ENCODE measurements at places on chromosomes 16 and 17.

- DNase-seq = no peak
These were observed 72.0 kb downstream of the STXBP4 start for GRCh38 chr17:55040611-55041010.

- DNase-seq = peak; percentile 33
These were observed 36.6 kb upstream of the TMEM132E start for GRCh38 chr17:34542700-34543336.

DNA sequence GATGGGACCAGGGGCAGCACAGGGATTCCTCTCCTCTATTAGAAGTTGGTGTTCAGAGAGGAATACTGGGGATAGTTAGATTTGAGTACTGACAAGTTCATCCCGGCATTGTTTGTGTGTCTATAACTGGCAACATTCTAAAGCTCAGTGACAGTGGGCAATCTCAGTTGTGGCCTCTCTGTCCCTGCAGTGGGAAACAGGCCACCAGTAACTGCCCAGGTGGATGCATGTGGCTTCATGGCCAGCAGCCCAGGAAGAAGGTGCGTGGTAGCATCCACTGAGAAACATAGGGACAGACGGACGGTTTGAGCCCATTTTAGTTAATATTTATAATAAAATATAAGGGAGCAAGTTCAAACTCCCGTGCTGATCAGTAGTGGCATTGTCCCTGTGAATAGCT lies 51.5 kb downstream of the B9D1 start:
- DNase-seq = no peak

DNA sequence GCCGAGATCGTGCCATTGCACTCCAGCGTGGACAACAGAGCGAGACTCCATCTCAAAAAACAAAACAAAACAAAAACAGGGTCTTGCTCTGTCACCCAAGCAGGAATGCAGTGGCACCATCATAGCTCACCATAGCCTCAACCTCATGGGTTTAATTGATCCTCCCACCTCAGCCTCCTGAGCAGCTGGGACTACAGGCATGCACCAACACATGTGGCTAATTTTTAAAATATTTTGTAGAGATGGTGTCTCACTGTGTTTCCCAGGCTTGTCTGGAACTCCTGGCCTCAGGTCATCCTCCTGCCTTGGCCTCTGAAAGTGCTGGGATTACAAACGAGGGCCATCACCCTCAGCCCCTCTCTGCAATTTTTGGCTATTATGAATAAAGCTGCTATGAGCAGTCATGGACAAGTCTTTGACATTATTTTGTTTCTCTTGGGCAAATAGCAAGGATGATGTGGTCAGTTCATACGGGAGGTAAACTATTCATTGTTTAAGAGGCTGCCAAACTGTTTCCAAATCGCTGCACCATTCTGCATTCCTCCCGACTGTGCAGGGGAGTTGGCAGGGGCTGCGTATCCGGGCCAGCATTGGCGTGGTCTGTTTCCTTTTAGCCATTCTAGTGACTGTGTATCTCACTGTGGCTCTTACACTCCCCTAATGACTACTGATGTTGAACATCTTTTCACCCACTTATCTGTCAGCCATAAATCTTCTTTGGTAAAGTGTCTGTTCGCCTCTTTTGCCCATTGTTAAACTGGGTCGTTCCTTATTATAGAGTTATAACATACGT lies 21.1 kb downstream of the EIF4A3 start:
- DNase-seq = no peak

DNA sequence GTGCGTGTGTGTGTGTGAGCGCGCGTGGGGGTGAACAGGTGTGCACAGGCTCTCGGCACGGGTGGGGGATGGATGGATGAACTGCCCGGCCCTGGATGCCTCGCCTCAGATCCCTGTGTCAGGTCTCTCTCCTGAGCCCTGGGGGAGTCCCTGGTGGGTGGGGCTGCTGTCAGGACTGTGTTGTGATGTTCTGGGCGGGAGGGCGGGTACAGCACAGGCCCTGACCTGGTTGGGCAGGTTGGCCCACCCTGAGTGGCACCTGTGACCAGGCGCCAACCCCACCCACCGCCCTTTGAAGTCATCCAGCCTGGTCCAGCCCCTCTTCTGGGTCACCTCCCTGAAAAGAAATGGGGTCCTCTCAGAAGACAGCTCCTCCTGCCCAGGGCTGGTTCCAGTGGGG lies 41.6 kb upstream of the TAC4 start:
- DNase-seq = no peak

DNA sequence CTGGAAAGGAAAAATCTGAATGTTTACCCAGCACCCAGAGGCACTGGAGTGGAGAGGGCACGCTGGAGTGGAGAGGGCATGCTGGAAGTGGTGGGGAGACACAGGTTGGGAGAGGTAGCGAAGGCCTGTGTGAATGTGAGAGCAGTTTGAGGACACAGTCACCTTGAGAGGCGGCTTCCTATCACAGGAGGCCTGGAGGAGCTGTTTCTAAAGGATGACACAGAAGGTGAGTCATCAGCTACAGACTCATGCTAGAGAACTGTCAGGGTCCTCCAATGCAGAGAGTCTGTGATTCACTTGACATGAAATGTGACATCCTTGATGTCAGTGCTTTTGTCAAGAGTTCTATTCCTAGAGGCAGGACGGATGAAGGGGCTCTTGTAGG lies 13.8 kb downstream of the CTRL start:
- DNase-seq = peak; percentile 39

- DNase-seq = no peak
These were observed 9.5 kb downstream of the ZNF771 start for GRCh38 chr16:30416624-30417528.

DNA sequence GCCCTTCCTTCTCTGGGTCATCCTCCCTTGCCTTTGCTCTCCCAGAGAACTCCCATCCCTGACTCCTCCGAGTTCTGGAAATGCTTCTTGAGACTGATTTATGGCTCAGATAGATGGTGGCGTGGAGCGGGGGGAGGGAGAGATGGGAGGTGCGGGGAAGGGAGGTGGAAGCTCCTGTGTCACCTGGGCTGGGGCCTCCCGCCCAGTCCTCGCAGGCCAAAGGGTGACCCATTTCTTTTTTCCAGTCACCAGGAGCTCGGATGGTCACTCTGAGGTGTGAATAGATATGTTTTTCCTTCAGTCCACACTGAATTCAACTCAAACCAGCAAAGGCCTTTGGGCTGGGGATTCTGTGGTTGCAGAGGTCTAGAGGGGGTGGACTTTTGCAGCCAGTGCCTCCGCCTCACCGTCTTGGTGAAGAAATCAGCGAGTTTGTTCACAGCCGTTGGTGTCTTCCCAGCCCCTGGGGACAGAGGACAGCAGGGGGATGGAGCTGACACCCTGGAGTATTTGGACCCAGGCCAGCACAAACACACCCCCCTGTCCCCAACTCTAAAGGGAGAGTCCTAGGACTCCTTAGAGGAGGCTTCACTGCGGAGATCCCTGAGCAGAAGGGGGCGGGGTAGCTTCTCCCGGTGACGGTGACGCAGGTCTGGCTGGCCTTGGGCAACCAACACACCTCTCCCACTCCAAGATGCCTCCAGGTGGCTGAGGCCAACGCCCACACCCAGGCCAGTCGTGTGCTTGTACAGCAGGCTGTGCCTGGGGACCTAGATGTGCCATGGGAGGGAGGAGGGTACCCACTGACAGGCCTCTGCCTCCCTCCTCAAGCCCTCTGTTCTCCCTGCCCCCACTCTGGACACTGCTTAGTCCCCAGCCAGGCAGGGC lies 80.6 kb downstream of the AMFR start:
- no peak for DNase-seq

GRCh38 chr16:80752541-80752940 lies 51.9 kb downstream of the CDYL2 start:
- DNase-seq = no peak

DNA sequence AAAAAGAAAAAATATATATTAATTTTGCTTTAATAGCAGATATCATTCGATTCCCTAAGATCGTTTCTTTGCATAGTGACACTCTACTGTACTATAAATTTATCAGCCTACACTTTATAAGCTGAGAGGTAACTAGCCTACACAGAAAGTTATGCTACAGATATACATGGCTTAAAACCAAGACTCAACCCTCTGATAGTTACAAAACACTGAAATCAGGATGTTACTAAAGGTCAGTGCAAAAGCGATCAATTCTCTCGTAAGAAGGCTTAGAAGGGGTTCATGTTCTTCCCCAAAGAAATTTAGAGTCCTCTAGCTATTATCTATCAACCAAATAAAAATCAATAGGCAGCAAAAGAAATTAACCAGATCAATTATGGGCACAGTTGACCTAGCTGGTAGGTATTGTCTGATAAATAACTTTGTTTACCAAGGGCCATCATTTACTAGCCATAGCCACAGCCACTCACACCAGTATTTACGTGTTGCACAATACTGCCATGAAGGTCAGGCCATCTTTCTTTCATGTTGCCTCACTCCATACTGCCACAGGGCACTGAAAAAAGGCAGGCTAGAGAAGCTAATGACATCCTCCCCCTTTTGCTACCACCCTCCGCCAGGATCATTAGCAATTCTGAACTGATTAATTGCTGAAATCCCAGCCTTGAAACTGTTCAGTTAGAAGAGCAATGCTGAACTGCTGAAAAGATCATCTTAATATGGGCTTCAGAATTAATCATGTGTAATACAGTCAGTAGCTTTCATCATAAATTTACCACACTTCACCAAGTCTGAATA lies 43.7 kb downstream of the RND2 start:
- DNase-seq = no peak

GRCh38 chr16:81480606-81481206 lies 36.1 kb downstream of the CMIP start:
- DNase-seq = no peak

GRCh38 chr16:64269756-64270155 lies 852.1 kb downstream of the CDH11 start:
- no peak for DNase-seq

DNA sequence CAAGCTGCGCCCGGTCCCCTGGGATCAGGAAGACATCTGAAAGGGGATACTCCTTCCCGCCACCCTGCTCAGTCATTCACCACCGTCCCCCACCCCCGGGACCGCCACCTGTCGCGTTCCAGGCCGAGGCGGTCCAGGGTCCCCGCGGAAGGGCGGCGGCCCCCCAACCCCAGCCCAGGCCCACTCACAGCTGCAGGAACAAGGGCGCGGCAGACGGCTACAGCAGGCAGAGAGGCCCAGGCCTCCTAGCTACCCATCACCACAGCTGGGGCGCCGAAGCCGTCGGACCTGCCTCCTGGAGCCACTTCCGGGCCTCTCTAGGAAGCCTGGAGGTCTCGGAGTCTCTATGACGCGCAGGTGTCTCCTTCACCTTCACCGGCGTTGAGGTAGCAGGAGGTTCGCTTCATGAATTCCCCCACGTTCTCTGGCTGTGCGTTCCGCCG lies at the start of gene SDR42E1:
SDR42E1 (minus strand) TSS at position 272 of the 443 bp plus-strand sequence. CDS start 10,612 bp downstream, outside the sequence.
- DNase-seq = peak; percentile 68

GRCh38 chr17:50356418-50356817 lies 10.5 kb downstream of the XYLT2 start:
- DNase-seq = no peak

- no peak for DNase-seq
These were observed 19.9 kb downstream of the ZNF469 start for GRCh38 chr16:88402551-88403240.

- DNase-seq = no peak
These were observed 14.0 kb upstream of the RNF135 start for GRCh38 chr17:30956764-30957374.

DNA sequence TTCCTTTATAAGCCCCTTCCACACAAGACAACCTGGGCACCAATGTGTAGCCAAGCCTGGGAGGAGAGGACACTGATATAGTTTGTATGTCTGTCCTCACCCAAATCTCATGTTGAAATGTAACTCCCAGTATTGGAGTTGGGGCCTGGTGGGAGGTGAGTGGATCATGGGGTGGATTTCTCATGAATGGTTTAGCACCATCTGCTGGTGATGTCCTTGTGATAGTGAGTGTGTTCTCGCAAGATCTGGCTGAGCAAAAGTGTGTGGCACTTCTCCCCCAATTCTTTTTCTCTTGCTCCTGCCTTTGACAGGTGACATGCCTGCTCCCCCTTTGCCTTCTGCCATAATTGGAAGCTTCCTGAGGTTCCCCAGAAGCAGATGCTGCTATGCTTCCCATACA lies 135.8 kb downstream of the USP31 start:
- no peak for DNase-seq

- no peak for DNase-seq
These were observed 29.5 kb downstream of the PSME3IP1 start for GRCh38 chr16:57156351-57156703.

GRCh38 chr16:11503566-11503965 lies 83.2 kb downstream of the LITAF start:
- no peak for DNase-seq

DNA sequence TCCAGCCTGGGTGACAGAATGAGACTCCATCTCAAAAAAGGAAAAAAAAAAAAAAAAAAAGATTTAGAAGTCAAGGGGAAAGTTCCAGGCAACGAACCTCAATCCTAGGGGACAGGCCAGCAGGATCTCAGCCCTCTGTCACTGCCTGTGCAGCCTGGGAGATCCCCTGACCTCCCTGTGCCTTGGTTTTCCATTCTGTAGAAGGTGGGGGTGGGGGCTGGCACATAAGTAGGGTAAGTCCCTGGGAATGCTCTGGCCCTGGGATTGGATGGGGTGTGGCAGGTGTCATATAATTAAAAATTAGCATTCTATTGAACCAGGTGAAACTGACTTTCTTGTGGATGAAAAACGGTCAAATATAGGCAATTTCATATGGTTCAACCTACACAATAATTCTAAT lies 90.5 kb downstream of the C16orf78 start:
- no peak for DNase-seq

DNA sequence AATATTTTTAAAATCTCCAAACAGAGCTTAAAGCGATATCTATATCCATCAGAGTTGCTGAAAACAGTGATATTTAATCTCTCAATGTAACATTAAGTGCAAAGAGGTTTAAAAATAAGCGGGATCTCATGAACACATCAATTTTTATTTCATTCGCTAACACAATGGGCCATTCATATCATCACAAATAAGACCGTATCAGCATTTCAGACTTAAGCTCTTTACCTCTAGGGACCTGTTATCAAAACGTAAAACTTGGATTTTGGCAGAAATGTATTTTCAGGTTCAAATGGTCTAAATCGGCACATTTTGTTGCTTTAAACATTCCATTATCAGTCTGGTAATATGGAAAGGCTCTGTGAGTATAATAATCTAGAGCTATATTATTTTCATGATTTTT lies 77.9 kb downstream of the TOX3 start:
- no peak for DNase-seq

DNA sequence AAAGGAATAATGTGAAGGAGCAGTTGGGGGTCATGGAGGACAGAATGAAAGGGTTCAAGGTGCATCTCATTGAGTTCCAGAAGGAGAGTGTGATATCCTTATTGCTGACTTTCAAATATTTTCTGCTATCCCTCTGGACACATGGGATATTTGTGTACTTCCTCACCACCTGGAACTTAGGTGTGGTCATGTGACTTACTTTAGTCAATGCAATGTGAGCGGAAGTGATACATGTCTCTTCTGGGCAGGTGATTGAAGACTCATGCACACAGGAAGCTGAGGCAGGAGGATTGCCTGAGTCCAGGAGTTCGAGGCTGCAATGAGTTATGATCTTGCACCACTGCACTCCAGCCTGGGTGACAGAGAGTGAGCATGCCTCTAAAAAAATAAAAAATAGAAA lies 36.7 kb upstream of the TANC2 start:
- DNase-seq = no peak

GRCh38 chr17:80097127-80097621 lies 4.2 kb upstream of the GAA start:
- no peak for DNase-seq

- DNase-seq = no peak
These were observed 24.7 kb upstream of the KRT20 start for GRCh38 chr17:40909755-40910154.

- no peak for DNase-seq
These were observed 22.6 kb downstream of the CNTNAP1 start for GRCh38 chr17:42704837-42705494.

All from stimulated activated CD4-positive, alpha-beta T cell treated with anti-CD3 and anti-CD28 coated beads, Interleukin-4, amount 100 ng/mL, for 1 hour (primary cell).